SW480 (cell line): ENCODE measurements at places on chromosomes 7 and 10.

- DNase-seq, result no peak
Observed at GRCh38 chr10:31075434-31075833, 43.8 kb upstream of the ZNF438 start.

GRCh38 chr7:114784746-114785145 lies 137.1 kb upstream of the MDFIC start:
- no peak for DNase-seq

DNA sequence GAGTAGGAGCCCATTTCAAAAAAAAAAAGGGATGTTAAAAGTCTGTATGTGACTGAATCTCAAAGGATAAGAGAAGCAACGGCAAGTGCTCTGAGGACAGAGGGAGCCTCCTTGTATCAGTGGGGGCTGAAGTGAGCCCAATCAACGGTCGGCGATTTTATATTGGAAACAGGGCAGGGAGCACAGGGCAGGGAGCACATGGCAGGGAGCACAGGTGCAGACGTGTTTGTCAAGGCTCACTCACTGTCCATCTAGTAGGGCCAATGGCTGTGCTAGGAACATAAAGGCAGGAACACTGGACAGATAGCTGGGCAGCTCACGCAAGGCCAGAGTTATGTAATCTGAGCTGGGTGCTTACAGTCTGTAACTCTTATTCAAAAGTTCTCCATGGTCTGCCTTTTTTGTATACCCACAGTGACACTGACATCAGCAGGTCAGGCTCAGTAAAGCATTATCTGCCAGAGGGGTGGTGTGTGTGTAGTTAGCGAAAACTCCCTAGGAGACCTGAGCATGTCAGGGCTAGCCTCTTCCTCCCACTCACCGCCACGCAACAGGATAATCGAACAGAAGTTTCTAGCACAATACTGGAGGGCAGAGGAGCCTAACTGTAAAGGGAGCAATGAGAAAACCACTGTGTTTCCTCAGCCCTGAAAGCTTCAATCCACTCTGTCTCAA lies 15.4 kb downstream of the AKR1B1 start:
- no peak for DNase-seq

DNA sequence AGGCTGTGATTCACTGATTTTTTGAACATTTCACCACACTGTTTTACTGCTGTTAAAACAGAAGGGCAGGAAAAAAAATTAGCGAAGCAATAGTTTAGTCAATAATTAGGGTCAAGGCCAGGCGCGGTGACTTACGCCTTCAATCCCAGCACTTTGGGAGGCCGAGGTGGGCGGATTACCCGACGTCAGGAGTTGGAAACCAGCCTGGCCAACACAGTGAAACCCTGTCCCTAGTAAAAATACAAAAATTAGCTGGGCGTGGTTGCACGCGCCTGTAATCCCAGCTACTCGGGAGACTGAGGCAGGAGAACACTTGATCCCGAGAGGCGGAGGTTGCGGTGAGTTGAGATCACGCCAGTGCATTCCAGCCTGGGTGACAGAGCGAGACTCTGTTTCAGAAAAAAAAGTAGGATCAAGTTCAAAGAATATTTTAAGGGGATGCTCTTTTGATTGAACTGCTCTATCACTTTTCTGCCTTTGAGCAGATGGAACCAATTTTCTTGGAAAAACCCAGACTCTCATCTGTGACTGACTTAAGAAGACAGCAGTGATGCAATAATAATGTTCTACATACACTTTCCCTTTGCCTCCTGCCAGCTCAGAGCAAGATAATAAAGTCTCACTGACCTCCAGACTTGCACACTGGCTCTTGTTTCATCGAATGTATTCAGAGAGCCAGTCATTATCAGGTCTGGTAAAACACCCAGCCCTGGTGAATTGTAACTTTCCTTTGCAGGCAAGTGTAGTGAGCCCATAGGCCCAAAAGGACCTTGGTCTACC lies 1.6 kb upstream of the PPA1 start:
- no peak for DNase-seq

GRCh38 chr10:85319826-85320225 lies 991.4 kb downstream of the CCSER2 start:
- no peak for DNase-seq

- no peak for DNase-seq
Observed at GRCh38 chr7:38312821-38313220, 39.4 kb upstream of the TARP start.

- no peak for DNase-seq
Observed at GRCh38 chr10:7817576-7817975, 729 bp upstream of the TAF3 start.

- DNase-seq, result no peak
Observed at GRCh38 chr7:35536396-35536826, 158.5 kb downstream of the HERPUD2 start.

GRCh38 chr7:129617178-129617577 lies 5.7 kb downstream of the NRF1 start:
- DNase-seq, result no peak

DNA sequence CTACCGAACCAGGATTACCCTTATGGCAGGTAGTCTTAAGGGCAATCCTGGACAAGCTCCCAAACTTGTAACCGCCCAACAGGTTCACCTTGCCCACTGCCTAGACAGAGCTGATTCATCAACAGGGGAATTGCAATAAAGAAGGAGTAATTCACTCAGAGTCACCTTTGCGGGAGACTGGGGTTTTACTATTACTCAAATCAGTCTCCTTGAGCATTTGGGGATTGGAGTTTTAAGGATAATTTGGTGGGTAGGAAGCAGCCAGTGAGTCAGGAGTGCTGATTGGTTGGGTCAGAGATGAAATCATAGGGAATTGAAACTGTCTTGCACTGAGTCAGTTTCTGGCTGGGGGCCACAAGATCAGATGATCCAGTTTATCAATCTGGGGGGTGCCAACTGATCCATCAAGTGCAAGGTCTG lies 25.3 kb downstream of the HK1 start:
- no peak for DNase-seq

DNA sequence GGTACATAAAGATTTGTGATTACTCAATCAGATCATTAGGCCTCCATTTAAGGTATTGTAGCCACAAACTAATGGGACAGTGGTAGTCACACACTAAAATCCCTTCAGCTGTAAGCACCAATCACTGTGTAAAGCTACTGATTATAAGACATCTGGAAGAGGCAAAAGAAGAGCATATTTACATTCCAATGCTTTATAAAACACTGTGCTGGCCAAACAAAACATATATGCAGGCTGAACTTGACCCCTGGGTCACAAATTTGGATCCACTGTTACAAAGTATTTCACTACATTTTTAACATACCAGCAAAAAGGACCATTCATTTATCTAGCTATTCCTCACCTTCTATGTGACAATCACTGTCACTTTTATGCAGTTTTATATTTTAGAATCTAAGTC lies 41.4 kb upstream of the ANLN start:
- DNase-seq, result no peak

GRCh38 chr10:64363687-64364086 lies 842.5 kb downstream of the REEP3 start:
- DNase-seq, result no peak

DNA sequence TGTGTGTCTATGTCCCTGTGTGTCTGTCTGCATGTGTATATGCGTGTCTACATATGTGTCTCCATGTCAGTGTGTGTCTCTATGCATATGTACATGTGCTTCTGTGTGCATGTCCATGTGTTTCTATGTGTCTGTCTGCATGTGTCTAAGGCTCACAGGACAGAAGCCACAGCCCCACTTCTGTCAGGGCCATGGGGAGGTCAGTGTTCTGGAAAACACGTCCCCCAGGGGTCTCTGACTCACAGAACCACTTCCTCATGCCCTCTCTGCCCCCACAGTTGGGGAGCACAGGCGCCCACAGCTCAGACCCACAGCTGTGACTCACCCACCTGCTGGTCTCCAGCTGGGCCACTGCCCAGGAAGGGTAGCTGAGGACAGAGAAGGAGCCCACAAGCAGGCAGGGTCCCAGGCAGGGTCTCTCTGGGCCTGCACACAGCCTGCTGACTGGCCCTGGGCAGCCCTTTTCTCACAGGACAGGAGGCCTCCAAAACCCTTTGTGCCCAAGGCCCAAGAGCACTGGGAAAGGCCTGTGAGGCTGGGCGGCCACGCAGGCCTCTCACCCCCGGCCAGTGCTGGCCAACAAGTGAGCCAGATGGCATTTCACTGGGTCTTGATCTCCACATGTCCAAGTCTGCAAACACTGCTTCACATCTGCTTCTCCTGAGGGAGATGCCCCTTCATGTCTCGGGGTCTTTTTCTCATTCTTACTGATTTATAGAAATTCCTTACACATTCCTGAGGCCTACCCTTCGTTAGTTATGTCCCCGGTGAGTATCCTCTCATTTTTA lies 102.9 kb upstream of the FAM20C start:
- peak; percentile 81 for DNase-seq

- no peak for DNase-seq
Observed at GRCh38 chr7:81267508-81267907, 348.7 kb upstream of the SEMA3C start.

GRCh38 chr7:106165337-106165736 lies 53.2 kb upstream of the SYPL1 start:
- DNase-seq, result no peak

DNA sequence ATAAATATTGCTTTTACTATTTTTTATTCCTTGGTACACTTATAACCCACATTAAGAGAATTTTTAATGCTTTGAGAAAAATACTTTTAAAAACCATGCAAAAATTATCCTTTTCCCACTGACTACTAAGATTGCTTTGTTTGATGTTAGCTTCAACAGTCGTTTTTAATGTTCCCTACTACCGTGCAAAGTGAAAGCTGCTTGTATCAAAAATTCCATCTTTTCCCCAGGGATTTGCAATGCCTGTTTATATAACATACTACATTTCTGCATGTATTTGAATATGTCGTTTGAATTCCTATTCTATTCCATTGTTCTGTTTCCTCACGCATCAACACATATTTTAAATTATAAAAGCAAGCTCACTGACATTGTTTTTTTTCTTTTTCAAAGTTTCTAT lies 54.4 kb downstream of the TFPI2 start:
- no peak for DNase-seq

DNA sequence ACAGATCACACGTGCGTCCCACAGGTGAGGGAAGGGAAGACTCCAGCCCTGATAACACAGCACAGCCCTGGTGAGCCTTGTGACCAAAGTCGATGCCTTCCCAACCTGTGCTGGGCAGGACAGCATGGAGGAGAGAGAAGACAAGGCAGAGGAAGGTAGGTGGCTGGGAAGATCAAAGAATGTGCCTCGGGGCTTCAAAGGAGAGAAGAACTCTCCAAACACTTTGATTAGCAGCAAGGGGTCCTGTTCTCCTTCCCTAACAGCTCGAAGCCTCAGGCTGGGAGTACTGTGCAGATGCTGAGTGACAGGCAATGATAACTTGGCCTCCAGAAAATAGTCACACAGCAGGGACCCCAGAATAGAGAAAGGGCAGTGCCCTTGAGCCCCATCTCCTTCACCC lies 288.5 kb downstream of the TCERG1L start:
- no peak for DNase-seq

DNA sequence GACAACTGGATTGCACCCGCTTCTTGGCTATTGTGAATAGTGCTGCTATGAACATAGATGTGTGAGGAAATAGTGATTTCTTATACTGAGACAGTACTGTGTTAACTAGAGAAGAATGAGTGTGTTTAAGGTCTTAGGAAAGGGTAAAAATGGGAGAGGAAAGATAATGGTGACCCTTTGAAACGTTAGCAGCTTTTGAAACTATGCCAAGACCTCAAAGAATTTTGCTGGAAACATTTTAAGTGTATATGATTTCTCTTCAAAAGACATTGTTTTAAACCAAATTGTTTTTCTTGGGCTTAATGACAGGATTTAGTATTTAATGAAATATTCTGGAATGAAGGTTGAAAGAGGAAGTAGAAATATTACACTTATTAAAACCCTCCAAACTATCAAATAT lies 100.8 kb upstream of the ARHGAP21 start:
- no peak for DNase-seq

GRCh38 chr7:130356121-130356875 lies 11.7 kb downstream of the CPA5 start:
- peak; percentile 95 for DNase-seq
